Fibroblast of lung (primary cell): ENCODE measurements at places on chromosomes 1 and 21. TPM values are rescaled to one million over a fixed set of nuclear protein-coding genes. Genes with fewer than 3 reads are reported as not detected.

DNA sequence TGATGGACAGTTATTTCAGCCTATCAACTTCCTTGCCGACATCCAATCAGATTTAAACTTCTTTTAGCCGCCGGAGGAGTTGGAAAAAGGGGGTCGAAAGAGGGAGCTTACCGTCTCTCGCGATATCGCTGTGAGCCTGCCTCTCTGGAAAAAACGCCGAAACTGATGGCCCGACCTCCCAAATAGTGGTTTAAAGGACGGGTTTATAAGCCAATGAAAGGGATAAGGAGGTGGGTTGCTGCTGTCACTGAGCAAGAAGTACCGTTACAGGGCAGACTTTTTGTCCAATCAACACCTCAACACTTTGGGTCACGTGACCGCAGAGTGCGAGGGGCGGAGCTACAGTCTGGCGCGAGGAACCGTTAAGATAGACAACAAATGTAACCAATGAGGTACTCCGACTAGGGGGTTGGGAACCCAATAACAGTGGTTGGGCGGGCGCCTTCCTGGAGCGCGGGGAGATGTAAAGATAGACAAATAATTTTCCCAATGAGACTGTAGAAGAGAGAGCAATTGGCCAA is at the start of gene RBM15:
TSS of gene RBM15 (plus strand) at position 492 of the 521 bp plus-strand sequence. CDS start at position 521, 29 bp downstream.
- peaks cover 19% of the 10 kb centered on the region for H3K4me1 ChIP-seq
- peak within 1 kb of the TSS; percentile 99 for H3K27ac ChIP-seq
- no peaks in the 10 kb centered on the region for H3K27me3 ChIP-seq
- H3K4me3 ChIP-seq = peak within 1 kb of the TSS; percentile 81
- peaks cover 16% of the 10 kb centered on the region for H3K36me3 ChIP-seq

GRCh38 chr1:51863384-51863783 is 15.1 kb downstream of the NRDC start:
- no peaks in the 10 kb centered on the region for H3K4me1 ChIP-seq
- H3K27me3 ChIP-seq = no peaks in the 10 kb centered on the region
- H3K36me3 ChIP-seq = no peaks in the 10 kb centered on the region

DNA sequence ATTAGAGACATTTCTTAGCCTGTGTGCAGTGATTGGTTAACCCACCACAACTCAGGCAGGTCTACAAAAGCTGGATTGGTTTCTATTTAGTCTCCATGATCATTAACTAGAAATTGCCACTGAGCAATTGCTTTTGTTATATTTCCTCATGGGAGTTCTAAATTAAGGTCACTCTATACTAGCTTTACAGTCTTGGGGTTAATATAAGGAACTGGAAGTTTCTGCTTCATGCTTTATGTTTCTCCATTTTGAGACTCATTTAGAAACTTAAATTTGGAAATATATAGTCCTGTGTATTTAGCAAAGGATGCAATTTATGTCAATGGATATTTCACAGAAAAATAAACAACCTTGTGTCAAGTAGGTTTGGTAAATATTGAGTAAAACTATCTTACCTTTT is 137.5 kb downstream of the HLX start:
- H3K27ac ChIP-seq = no peak overlapping the region
- no peak for DNase-seq
- H3K36me3 ChIP-seq = no peaks in the 10 kb centered on the region
- no peaks in the 10 kb centered on the region for H3K27me3 ChIP-seq
- H3K4me3 ChIP-seq = no peak overlapping the region

DNA sequence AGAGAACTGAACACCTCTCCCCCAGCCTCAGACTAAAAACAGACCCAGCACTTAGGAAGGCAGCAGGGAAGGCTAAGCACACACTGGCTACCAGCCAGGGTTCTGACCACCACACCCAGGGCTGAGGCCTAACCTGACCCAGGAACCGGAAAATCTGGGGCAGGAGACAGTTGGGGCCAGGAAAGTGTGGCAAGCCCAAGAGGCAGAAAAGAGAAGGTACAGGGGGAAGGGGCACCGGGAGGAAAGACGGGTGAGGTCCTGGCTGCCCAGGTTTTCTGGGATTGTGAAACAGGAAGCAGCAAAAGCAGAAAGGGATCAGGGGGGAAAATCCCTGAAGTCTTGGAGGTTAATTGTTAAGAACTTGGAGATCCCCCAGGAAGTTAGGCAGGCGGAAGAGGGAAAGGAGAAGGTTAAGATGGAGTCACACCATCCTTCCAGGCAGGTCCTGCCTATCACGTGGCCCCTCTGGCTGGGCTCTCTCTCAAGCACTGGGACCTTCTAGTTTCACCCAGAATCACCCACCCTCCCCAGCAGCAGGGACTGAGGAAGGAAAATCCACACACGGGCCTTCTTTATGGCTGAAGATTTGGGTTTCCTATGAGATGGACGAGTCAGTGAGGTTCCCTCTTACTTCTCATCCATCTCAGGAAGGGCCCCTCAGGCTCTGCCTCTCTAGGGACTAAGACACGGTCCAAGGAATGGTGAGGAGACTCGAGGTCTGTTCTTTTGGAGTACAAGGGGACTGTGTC is 2.6 kb downstream of the HDGF start:
- H3K27ac ChIP-seq = peak overlapping the region; percentile 100
- peaks cover 10% of the 10 kb centered on the region for H3K36me3 ChIP-seq
- H3K4me3 ChIP-seq = peak overlapping the region; percentile 95
- no peaks in the 10 kb centered on the region for H3K27me3 ChIP-seq
- peaks cover 38% of the 10 kb centered on the region for H3K4me1 ChIP-seq
- DNase-seq = peak; percentile 41

- peak overlapping the region; percentile 43 for H3K4me3 ChIP-seq
- H3K4me1 ChIP-seq = peaks cover 11% of the 10 kb centered on the region
- peak; percentile 74 for DNase-seq
- H3K27ac ChIP-seq = peak overlapping the region; percentile 98
- H3K27me3 ChIP-seq = no peaks in the 10 kb centered on the region
These were observed 90.1 kb downstream of the TENT5C start for GRCh38 chr1:117695796-117696490.

- DNase-seq = no peak
- no peaks in the 10 kb centered on the region for H3K27me3 ChIP-seq
- no peak overlapping the region for H3K27ac ChIP-seq
- H3K4me1 ChIP-seq = no peaks in the 10 kb centered on the region
These were observed 147.6 kb downstream of the NEK7 start for GRCh38 chr1:198304431-198304830.

GRCh38 chr1:45775794-45776193 is 25.3 kb upstream of the IPP start:
- no peaks in the 10 kb centered on the region for H3K4me1 ChIP-seq
- DNase-seq = no peak
- no peaks in the 10 kb centered on the region for H3K36me3 ChIP-seq
- no peak overlapping the region for H3K27ac ChIP-seq

GRCh38 chr1:148363439-148363810 is 119.7 kb downstream of the PPIAL4G start:
- no peaks in the 10 kb centered on the region for H3K36me3 ChIP-seq
- H3K27me3 ChIP-seq = peaks cover 19% of the 10 kb centered on the region
- no peak overlapping the region for H3K27ac ChIP-seq
- DNase-seq = peak; percentile 26
- H3K4me1 ChIP-seq = no peaks in the 10 kb centered on the region

- H3K36me3 ChIP-seq = no peaks in the 10 kb centered on the region
- no peaks in the 10 kb centered on the region for H3K4me1 ChIP-seq
- H3K27me3 ChIP-seq = peaks cover 3% of the 10 kb centered on the region
- H3K27ac ChIP-seq = no peak overlapping the region
These were observed 30.2 kb upstream of the IL20 start for GRCh38 chr1:206835186-206835585.

CRABP2 gene
- 33.4 and 70.4 TPM in 2 replicates for total RNA-seq

- H3K36me3 ChIP-seq = no peaks in the 10 kb centered on the region
- H3K27ac ChIP-seq = no peak overlapping the region
- DNase-seq = no peak
These were observed 100.8 kb upstream of the DSCAM start for GRCh38 chr21:40947713-40948112.
